ENCODE measurements at places on chromosomes 2 and 18.

DNA sequence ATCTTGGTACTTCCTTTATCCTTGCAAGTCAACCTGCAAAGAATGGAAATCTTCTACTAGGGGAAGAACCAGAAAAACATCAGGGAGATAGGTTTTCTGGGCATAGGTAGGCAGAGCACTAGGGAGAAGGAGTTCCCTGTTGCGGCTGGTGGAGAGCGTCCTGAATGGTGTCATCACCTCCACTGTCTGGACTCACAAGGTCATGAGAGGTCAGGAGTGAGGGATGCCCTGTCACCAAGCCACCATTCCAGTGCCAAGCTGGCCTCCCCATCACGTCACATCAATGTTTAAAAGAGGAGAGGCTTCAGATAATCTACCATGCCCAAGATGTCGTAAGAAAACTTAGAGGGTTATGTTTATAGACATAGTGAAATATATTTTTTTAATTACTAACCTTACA, 72.1 kb downstream of the BCL2 start:
- no peak for DNase-seq

DNA sequence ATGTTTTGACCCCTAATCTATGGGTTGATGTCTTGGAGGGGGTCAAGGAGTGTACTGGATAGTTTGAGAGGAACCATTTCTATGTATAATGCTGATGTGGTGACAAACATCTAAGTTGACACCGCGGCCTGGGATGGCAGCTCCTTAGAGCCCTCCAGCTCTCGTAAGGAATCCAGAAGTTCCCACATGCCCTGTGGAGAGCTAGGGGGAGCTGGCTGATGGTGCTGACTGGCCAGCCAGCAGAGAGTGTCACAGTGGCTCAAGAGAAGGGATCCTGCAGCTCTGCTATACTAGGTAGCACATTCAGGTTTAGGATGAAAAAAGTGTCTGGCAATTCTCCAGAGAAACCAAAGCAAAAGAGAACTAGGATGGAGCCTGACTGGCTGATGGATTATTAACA, 842.2 kb upstream of the VRK2 start:
- DNase-seq: no peak

DNA sequence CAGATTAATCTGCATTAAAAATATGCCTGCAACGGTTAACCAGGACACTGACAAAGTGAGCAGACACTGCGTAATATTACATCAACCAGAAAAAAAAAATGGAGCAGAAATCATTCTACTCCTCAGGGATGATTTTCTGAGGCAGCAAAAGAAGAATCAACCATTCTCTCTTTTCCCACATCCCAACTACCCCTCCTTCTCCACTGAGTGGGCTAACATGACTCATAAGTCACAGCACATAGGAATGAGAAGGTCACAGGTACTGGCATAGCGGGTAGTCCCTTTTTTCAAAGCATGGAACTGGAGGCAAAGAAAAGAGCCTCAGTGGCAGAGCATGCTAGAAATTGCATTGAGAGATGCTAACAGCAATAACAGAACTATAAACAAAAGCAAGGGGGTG, 54.3 kb upstream of the TSPYL6 start:
- no peak for DNase-seq

DNA sequence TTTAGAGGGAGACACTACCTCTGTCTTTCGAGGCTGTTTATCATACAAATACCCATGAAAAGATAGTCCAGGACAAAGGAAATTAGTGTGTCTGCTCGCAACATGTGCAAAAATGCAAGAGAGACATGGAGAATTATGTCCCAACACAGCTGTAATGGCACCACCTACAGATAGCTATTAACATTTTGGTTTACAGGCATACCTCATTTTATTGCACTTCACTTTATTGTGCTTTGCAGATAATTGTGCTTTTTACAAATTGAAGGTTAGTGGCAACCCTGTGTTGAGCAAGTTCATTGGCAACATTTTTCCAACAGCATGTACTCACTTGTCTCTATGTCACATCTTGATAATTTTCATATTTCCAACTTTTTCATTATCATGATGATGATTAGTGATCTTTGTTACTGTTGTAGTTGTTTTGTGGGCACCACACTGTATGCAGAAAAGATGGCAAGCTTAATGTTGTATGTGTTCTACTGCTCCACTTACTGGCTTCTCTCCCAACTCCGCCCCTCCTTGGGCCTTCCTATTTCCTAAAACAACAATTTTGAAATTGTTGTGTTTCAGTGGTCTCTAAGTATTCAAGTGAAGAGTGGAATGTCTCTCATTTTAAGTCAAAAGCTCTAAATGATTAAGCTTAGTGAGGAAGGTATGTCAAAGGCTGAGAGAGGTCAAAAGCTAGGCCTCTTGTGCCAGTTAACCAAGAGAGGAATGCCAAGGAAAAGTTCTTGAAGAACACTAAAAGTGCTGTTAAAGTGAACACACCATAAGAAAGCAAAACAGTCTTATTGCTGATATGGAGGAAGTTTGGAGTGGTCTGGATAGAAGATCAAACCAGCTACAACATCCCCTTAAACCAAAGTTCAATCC, 52.0 kb downstream of the ANKRD12 start:
- DNase-seq: no peak

DNA sequence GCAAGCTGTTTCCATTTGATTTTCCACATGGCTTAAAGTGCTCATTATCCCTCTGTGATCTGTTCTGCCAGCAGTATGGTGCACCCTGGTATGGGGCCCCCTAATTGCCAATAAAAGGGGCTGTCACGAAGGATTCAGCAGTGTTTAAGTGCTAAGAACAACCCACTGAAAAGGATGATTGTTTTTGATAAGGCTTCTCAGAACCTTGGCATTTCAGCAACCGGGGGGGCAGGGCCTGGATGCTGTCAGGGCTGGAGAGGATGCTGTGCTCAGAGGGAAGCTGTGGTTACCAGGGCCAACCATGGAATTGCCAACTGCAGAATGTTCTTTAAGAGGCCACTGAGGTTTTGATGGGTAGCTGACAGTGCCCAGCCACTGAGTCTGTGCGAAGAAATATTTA, 117.8 kb downstream of the CTIF start:
- DNase-seq: no peak

- no peak for DNase-seq
Observed at GRCh38 chr18:49901862-49902340, 88.6 kb upstream of the ACAA2 start.

DNA sequence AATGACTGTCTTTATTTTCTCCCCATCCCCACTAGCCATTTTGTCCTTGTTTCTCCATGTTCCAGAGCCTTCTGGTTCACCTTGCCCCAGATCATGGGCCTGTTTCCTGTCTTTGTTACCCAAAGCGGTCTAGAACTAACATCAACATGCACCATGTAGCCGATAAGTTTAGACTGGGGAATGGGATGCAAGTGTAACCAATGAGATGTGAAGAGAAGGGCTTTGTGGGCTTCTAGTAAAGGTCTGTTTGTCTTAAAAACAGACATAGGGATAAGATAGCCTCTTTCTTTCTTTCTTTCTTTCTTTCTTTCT, 25.7 kb downstream of the INPP5D start:
- no peak for DNase-seq

DNA sequence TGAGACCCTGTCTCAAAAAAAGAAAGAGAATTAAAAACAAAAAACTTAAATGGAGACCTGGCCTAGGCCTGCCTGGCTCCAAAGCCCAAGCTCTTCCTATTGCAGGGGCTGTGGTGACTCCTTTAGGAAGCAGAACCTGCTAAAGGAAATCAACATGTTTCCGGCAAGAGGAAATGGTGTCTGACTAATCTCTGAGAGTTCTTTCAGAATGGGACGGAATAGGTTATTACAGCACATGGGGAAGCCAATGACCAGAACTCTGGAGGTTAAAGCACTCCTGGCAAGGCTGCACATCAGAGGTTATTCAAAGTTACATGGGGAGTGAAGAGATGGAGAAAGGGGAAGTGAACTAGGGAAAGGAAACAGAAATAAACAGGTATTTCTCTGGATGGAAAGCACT, 21.4 kb downstream of the KIF3C start:
- DNase-seq: no peak

GRCh38 chr2:45637440-45637839, 14.0 kb upstream of the PRKCE start:
- no peak for DNase-seq

GRCh38 chr2:191688934-191689695, 11.2 kb downstream of the NABP1 start:
- no peak for DNase-seq

All from NCI-H1930 (cell line).